ENCODE measurements at places on chromosomes 5 and 9.
A peak's percentile ranks its signal among the peaks of the same experiment; 100 is the strongest.

DNA sequence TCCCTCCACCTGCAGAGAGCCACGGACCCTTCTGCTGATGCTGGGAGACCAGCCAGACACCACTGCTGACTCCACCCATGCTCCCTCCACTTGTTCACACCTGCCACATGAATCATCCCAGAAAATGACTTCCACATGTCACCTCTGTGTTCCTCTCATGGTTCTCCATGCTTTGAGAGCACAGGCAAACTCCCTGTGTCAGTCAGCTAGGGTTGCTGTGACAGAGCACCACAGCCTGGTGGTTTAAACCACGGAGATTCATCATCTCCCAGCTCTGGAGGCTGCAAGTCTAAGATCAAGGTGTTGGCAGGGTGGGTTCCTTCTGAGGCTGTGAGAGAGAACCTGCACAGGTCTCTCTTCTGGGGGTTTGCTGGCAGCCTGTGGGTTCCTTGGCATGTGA is 381.4 kb downstream of the GADD45G start:
- DNase-seq, result no peak

DNA sequence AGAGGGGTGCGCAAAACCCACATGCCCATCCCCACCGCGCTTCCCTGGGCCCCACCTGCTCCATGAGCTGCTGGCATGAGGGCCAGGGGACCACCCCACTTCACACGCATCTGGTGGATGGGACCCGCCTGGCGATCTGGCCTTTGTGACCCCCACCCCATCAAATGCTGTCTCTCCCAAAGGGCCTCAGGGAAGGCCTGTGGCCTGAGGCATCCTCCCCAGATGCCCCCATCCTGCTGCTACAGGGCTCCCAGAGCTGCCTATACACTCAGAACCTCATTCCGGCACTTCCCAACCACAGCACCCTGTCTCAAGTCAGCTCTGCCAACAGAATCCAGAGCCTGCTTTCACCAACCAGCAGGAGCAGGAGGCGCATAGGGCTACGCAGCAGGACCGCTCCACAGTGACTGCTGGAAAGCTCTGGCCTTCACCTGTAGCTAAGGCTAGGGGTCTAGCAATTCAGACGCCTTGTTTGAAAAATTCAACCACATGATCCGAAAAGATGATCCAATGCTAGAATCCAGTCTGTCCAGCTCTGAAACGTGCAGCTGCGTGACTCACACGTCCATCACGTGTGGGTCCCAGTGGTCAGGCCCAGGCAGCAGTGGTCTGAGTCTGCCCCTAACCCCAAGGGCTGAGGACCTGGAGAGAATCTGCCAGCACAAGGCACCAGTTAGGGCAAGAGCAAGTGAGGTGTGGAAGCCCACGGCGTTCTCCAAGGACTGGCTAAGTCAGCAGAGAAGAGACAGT is 1.4 kb upstream of the SNAPC4 start:
- no peak for DNase-seq

GRCh38 chr9:94767331-94768072 is 41.0 kb downstream of the AOPEP start:
- DNase-seq, result no peak

DNA sequence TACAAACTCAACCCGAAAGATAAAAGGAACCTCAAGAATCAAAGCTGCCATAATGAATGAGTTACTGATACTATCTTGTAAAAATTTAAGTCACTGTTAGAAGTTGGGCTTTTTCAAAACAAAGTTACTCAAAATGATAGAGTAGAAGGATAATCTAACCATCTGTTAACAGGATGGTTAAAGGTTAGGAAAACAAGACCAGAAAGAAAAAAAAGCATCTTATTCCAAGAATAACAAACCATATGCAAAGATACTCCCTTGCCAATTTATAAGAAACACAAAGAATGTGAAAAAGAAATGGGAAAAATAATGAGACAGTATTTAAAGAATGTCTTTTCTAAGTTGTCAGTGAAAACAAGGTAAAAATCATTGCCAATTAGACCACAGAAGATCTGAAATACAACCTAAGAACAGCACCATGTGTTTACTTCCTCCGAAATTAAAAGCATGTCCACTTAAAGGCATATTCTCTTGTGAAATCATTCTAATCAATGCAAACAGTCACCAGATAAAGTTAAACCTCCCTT is 51.2 kb downstream of the STRBP start:
- no peak for DNase-seq

DNA sequence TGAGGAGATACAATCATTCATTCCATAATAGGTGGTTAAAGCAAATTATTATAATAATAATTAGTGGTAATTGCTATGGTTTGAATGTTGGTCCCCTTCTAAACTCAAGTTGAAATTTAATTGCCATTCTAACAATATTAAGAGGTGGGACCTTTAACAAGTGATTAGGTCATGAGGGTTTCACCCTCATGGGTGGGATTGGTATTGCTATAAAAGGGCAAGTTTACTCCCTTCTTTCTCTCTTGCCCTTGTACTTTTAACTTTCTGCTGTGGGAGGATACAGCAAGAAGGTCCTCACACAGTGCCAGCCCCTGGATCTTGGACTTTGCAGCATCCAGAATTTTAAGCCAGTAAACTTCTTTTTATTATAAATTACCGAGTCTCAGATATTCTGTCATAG is 101.9 kb upstream of the PARP8 start:
- DNase-seq, result no peak

GRCh38 chr9:112575107-112575506 is 88.5 kb downstream of the KIAA1958 start:
- DNase-seq, result no peak

DNA sequence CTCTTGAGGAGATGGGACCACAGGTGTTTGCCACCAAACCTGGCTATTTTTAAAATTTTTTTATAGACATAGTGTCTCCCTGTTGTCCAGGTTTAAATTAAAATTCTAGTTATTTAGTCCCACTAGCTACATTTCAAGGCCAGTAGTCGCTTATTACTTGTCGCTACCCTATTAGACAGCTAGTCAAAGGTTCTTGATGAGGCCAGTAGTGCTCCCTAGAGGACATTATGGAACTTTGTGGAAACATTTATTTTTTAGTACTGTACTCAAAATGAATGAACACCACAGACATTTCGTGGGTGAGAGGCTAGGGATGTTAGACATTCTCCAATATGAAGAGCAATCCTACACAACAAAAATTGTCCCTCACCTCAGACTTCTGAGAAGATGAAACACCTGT is 14.4 kb upstream of the GRXCR2 start:
- DNase-seq, result peak; percentile 79

DNA sequence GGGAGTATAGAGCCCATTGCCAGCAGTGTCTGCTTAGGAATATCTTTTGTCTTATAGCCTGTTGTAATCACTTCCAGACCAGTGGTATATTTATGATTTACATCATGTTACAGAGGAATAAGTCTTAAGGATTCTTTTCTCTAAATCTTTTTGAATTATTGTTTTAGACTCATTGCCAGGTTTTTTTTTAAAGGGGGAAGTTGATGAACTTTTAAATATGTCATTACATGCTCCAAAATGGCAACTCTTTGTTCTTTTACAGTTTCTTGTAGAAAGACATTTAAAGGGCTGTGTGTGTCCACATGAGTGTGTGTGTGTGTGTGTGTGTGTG is 59.4 kb upstream of the NFIB start:
- no peak for DNase-seq

GRCh38 chr9:107258919-107259318 is 24.2 kb upstream of the RAD23B start:
- no peak for DNase-seq

- DNase-seq, result no peak
Measured at GRCh38 chr9:71680189-71680980, 87.9 kb downstream of the CEMIP2 start.

GRCh38 chr9:81225596-81225995 is 463.8 kb downstream of the TLE1 start:
- DNase-seq, result no peak

GRCh38 chr9:94086486-94087345 is 2.5 kb downstream of the PTPDC1 start:
- DNase-seq, result peak; percentile 86

Measured in hematopoietic multipotent progenitor cell treated with erythropoietin and hydrocortisone succinate and interleukin-3 and kit ligand, for 8 days (in vitro differentiated cells).